ENCODE measurements at places on chromosomes 11 and 22.

GRCh38 chr22:40626851-40627250 is 9.7 kb downstream of the MRTFA start:
- DNase-seq, result no peak

DNA sequence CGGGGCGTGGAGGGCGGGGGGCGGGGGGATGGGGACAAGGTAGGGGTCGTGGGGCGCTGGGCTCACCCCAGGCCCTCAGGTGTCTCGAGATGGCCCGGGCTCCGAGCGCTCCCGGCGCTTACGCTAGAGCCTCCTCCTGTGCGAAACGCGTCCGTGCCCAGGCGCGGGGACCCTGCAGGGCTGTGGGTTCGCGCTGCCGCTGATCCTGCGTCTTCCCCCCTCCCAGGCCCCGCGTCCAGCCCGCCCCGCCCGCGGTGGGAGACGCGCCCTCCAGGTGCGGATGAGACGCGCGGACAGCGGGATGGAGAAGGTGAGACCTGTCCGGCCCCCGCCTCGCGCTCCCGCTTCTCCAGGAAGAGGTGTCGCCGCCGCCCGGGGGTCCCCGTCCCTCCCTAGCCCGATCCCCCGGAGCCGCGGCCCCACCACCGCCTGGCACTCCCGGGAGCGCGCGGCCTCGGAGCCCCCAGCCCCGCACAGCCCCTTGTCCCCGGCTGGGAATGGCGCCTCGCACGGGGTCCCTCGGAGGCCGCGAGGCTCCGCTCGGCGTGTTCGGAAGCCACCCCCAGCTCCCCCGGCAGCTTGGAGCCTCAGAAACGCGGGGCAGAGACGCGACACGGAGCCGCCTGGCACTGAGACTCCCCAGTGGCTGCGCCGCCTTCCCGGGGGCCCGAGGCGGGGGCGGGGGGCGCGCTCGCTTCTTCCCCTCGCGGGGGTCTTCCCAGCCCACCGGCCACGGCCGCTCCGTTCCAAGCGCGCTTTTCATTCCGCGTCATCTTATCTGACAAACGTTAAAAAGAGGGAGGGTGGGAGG is 27.6 kb upstream of the TOLLIP start:
- peak; percentile 84 for DNase-seq

- DNase-seq, result no peak
These were observed 13.3 kb upstream of the CACNA1I start for GRCh38 chr22:39556970-39557841.

DNA sequence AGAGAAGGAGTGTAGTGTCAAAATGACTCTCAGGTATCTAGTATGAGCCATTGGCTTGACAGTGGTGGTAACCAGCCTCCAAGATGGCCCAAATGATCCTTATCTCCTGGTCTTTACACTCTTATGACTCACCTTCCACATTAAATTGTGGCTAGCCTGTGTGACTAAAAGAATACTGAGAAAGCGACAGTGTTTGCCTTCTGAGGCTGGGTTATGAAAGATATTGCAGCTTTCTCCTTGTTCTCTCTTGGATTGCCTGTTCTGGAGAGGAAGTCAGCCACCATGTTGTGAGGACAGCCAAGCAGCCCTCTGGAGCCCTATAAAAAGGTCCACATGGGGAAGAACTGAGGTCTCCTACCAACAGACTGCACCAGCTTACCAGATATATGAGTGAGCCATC is 15.8 kb downstream of the C11orf71 start:
- no peak for DNase-seq

- peak; percentile 34 for DNase-seq
These were observed 43.2 kb downstream of the PANX1 start for GRCh38 chr11:94171693-94172440.

DNA sequence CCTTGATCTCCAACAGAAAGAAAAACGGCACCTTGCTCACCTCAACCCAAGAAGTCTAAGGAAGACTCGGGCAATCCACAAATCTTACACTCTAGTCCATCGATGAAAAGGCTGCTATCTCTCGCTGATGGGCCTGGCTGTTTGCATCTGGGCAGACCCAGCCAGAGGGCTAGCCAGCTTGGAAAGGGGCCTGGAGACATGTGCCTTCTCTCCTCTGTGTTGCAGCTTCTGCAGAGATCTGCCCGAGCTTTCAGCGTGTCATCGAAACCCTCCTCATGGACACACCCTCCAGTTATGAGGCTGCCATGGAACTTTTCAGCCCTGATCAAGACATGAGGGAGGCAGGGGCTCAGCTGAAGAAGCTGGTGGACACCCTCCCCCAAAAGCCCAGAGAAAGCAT is 3.2 kb downstream of the SCGB1A1 start:
- peak; percentile 66 for DNase-seq

- DNase-seq, result peak; percentile 88
These were observed 31.6 kb upstream of the ACCSL start for GRCh38 chr11:44016131-44016530.

GRCh38 chr11:41237382-41237781 is 222.1 kb downstream of the LRRC4C start:
- DNase-seq, result no peak

- DNase-seq, result peak; percentile 69
These were observed 21.9 kb upstream of the PPP2R1B start for GRCh38 chr11:111788051-111788450.
